ENCODE measurements at places on chromosomes 13 and 19.

- DNase-seq = no peak
Observed at GRCh38 chr19:29540114-29540513, 14.3 kb downstream of the VSTM2B start.

DNA sequence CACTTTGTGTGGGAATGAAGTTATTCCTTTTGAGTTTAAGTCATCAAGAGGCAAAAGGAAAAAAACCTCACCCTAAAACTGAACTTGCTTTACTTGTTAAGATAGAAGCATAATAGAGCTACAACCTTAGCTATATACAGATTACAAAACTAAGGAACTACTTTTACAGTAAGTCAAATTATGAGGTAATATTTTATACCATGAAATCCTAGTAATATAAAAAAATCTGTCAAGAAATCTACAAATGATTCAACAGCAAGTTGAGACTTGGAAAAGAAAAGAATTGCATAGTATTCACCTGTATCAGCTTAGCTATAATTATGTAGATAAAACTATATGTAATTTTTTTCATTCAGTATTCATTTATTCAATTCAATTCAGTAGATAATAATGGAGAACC is 335.3 kb downstream of the KLF5 start:
- DNase-seq = no peak

DNA sequence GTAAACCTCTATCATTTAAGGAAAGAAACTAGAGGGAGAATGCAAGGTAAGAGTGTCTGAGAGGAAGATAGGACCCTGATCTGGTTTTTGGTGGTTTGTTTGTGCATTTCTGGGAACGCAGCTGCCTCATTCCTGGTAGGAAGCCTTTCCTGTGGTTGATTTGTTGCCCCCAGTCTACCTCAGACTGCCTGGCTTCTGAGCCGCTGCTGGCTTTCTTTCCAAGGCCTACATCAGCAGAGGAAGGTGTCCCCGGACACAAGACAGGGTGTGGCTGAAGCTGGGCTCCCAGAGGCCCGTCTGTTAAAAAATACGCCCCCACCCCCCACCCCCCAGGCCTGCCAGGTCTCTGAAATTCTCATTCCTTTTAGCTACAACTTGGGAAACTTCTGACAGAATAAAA is 42.6 kb downstream of the C13orf42 start:
- DNase-seq = no peak

DNA sequence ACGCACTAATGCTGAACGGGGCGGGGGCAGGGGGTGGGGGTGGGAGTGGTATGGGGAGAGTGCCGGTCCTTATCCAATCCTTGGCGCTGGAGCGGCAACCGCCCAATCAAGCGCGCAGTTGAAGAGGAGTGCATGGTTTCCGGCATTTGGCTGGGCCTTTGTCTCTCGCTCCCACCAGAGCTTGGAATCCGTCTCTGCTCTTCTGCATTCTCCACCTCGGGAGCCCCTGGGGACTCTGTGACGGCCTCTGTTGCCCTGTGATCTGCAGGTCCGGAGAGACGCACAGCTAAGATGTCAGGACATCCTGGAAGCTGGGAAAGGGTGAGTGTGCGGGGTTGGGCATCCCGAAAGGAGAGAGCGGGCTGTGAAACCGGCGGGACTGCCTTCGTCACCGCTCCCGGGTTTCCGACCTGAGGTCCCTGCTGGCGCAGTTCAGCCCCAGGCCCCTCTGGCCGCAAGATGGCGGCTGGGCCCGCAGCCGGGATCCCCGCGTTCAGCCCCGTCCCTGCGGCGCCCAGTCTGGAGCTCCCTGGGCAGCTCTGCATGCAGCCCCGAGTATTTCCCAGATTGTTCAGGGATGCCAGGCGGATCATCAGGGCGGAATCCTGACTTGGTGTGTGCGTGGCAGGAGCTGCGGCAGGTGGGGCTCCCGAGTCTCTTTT is 53.6 kb upstream of the ZNF254 start:
- DNase-seq = peak; percentile 85

GRCh38 chr19:49817964-49818648 is at the start of gene MED25:
MED25 (plus strand) TSS chr19:49818289; CDS start chr19:49818342, 53 bp downstream.
- peak; percentile 94 for DNase-seq

DNA sequence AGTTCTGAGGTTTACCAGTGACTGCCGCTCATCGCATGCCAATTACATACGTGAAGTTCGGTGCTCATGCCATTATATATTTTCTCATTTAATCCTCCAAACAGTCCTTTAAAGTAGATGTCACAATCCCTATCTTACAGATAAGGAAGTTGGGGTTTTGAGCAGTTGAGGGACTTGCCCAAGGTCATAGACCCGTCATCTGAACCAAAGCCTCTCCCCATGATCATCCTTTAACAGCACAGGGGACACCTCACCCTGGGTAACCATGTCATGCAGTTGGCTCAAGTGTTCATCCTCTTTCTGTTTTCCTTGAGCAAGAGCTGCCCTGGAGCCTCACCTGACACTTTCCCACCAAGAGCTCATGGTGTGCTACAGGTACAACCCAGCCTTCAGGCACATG is 69.1 kb downstream of the HSPH1 start:
- DNase-seq = no peak

DNA sequence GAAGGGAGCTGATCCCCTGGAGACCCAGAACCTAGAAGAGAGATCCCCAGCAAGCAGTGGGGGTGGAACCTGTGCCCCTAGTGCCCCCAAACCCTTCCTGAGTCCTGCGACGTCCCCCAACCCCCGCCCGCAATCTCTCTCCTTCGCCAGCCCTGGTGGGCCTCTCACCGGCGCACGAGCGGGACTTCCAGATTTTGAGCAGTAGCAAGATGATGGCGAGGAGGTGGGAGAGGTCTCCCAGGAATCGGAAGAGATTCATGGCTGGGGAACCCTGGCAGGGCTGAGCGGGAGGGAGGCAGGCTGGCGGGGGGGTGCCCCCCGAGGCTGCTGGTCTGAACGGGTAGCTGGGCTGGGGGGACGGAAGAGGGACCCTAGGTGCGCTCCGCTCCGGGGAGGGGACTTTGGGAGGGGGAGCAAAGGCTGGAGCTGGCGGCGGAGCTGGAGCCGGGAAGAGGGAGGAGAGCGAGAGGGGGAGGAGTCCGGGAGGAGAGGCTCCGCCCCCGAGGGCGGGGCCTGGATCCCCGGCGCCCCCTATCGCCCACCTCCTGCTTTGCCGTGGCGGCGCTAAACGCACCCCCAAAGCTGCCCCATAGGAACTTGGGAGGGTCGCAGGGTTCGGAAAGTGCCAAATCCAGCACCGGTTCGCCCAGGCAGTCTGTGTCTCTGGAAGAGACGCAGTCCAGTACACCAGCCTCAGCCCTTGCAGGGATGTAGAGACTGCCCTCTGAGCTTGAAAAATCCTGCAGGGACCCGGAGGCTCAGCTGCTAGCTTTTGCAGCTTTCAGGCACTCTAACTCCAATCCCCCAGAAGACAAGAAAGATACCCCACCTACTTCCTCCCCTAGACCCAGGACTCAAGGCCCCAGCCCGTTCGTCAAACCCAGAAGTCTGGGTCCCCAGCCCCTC is at the start of gene KDELR1:
Gene KDELR1, minus strand, starts transcription at position 452 of the 906 bp plus-strand sequence. Its CDS starts 193 bp downstream, at position 259.
- peak; percentile 81 for DNase-seq

DNA sequence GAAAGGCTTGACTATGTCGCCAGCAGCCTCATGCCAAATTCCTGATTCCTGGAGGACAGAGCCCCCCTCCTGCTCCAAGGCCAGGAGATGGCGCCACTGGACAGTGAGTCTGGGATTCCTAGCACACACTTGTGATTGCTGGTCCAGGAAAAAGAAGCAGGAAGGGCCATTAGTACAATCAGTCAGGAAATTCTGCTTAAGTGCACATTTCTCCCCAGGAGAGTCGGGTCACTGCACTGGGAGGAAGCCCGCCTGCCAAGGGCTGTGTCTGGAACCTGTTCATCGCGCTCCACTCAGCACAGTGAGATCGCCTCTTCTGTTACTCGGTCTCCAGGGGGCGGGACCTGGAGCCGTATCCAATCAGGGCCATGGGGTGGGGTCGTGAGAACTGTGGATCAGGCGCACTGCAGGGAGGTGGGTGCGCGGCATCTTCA is 65.1 kb downstream of the ZNF823 start:
- peak; percentile 25 for DNase-seq

DNA sequence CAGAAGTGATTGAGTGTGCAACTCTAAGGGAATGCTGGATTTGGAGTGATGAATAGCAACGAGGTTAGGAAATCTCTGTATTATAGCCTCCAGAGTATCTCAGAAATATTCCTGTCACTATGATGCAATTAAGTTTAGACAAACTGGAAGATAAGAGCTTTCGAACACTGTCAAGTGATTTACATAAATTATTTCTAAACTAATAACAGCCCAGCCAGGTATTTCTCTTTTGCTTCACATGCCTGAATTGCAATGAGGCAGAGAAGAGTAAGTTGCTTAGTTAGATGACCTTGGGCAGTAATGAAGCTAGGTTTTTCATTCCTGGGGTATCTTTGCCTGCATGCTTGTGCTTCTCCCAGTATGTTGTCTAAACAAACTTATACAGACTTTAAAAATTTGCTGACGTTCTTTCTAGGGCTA is 134.5 kb downstream of the LMO7 start:
- no peak for DNase-seq

- no peak for DNase-seq
Observed at GRCh38 chr13:50393628-50394027, 378.4 kb downstream of the KCNRG start.

All from GM06990 (cell line).